NCI-H446 (cell line): ENCODE measurements at places on chromosomes 7 and 10.

DNA sequence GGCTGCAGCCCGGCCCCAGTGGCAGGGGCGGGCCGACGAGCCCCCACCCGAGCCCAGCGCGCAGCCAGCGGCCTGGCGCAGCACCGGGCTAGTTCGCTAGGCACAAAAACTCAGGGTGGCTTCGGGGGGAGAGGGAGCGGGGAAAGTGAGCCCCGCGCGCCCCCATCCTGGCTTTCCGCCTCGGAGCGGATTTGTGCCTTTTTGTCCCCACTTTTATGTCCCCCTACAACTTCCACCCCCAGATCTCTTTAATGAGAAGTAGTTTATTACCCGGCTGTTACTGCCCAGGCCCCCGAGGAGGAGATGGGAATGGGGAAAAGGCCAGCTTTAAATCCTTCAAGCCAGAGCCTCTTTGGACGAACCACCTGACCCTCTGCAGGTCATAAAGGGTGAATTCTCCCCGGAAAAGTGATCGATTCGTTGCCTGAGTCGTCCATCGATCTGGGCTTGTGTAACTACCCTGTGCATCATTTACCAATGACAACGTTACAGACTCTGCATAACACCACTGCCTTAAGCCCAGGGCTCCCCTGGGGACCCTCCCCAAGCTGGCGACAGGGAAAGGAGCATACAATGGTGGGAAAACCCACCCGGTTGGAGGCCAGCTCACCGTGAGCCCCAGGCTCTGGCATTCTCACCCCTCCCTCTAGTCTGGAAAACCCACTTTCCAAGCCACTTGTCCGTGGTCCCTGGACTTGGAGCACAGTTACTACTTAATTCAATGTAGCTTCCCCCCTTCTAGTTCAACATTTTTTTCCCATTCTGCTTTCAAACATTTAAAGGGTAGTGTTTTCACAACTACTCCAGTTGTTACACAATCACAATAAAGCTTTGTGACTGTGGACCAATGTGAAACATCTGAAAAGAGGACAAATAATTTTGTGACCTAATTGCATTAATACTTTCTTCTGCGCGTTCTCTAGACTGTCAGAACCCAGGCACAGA, 748 bp upstream of the SH3PXD2A start:
- DNase-seq = no peak

GRCh38 chr10:10677479-10677878, 340.2 kb upstream of the CELF2 start:
- peak; percentile 65 for DNase-seq

DNA sequence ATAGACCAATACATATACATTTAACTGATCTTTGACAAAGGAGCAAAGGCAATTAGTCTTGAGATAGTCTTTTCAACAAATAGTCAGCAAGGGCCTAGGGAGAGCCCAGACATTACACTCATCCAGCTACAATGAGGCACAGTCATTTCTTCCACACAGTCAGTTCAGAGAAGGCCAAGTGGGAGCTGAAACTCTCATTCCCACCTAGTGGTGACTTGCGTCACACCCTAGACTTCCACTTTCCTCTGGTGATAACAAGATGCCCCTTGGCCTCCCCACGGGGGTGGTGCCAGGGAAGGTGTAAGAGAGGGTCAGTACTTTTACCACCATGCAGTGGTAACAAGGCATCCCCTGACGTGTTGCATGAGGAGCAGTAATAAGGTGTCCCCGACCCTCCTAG, 8.0 kb downstream of the FRMPD2 start:
- DNase-seq = no peak

DNA sequence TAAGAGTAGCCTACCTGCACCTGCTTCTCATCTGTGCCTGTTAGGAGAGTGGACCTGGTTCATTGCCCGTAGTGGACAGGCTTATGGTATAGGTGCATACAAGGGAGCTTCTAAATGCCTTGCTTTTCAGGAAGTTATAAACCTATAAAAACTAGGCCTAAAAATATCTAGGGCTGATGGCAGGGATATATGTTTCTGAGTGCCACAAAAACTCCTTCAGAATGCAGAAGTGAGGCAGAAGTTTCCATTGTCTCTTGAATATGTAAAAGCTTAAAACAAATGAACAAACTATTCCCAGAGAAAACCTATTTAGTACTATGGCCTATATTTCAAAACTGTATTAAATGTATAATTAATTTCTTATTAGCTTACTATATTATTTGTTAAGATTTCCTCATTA, 91.8 kb downstream of the RNLS start:
- no peak for DNase-seq

DNA sequence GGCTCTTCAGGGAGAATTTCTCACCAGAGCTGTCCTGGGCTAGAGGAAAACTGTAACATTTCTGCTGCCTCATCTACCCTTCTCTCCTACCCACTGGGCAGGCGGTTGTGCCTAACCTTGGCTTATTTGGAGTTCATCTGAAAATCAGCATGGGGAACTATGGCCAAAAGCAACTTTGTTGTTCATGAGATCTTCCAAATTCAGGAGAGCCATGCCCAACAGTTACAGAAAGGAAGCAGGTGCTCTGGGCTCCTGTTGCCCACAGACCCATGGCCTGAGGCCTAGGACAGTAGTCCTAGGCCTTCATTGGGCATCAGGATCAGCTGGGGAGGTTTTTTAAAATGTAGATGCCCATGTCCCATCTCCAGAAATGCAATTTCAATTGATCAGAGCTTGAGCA, 85.2 kb downstream of the GRID1 start:
- DNase-seq = no peak

DNA sequence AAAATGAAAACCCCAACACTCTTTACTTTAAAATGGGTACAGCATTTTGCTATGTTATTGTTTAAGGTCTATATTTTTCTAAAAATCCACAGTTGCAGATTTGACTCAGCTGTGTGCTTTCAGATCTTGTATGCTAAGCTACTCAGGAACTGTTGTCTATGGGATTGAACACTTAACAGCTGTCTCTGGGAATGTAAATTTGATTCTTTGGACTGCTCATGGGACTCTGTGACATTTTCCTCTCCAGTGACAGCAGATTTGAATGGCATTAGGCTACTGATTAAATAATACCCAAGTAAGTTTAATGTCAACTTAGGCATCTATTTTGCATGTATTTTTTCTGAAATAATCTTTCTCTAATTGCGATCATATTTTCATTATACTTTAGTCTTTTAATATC, 1.7 kb upstream of the CD36 start:
- DNase-seq = no peak

DNA sequence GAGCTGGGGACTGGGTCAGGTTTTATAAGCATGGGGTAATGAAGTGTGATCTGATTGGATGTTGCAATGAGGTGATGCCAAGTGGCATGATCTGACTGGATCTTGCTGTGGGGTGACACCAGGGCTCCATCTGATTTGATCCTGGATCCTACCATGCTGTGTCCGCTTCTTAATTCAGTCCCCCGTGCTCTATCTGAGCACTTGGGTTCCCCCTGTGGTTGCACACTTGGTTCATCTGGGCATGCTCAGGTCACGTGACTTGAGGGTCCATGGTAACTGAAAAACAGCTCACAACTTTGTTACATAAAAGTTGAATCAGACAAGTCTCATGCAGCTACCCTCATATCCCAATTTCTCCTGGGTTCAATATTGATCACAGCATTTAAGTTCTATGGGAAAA, 448.6 kb upstream of the NRP1 start:
- DNase-seq = no peak

GRCh38 chr7:128914566-128915151, 4.2 kb upstream of the KCP start:
- no peak for DNase-seq

DNA sequence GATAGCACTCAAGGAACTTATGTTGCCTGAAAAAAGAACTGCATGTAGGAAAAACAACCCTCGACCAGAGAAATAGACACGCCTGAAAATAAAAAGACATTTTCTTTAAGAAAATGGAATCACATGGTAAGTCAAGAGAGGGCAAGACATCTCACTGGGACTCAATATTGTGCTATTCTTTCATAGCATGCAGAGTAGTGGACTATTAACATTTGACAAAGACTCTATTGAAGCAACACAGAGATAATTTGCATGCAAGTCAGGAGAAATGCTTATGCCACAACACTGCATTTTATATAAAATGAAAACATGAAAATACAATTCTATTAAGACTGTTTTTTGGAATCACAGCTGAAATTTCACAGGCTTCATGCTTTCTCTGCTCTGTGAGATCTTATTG, 77.9 kb upstream of the RHOBTB1 start:
- no peak for DNase-seq

GRCh38 chr7:129952086-129952652, 591 bp downstream of the UBE2H start:
- DNase-seq = no peak

DNA sequence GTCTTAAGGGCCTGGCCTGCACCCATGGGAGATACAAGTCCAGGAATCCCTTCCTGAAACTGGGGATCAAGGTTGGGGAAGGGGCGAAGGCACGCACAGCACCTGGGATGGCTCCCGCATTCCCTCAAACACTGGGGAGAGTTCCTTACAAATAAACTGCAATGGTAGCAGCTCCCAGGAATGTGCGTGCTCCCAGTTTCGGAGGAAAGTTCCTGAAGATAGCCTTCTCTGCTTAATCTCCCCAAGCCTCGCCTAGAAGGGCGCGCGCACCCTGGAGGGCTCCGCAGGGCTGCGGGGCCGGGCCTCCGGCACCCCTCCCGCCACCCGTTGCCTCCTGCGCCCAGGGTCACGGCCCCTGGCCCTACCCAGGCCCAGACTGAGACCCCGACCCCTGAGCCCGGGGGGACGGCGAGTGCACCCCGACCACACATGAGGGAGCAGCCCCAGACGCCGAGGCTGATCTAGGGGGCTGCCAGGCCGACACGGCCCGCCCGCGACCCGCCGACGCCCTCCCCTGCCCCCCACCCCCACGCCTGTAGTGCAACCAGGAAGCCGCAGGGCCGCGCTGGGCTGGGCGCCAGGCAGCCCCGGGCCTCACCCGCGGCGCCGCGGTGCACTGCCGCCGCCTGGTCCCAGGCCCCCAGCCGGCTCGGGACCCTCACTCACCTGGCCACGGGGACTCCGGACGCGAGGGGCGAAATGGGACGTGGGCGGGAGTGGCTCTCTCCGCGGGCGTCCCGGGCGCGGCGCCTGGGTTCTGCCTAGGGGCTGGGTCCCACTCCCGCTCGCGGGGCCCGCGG, 460 bp downstream of the ANXA11 start:
- no peak for DNase-seq

DNA sequence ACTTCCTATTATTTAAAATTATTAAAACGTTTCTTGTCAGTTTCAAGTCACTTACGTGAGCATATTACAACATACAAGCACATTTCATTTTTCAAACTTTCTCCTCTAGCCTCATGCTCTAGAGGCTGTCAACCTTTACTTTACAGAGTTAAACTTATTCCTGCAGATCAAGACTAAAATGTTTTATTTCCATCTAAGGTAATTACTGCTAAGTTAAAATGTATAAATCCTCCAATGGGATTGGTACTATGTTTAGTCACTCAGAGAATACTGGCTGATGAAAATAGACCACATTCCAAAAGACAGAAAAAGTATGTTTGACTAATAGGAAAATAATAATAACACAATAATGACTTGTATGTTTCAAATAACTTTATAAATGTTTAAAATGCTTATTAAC, 8.4 kb upstream of the TRDMT1 start:
- no peak for DNase-seq

- DNase-seq = no peak
Measured at GRCh38 chr10:90372451-90372850, 485.4 kb downstream of the HTR7 start.
